Stimulated activated memory B cell treated with anti-CD40 and anti-IgM and Interleukin-4, amounts not matched to agents 10 μg/mL and 1 μg/mL and 100 μg/mL, for 72 hours (primary cell): ENCODE measurements at places on chromosomes 12 and 14.

GRCh38 chr14:105664691-105665090 is 138.3 kb downstream of the TMEM121 start:
- ATAC-seq: no peak

GRCh38 chr12:18057051-18057450 is 32.9 kb downstream of the RERGL start:
- no peak for ATAC-seq

DNA sequence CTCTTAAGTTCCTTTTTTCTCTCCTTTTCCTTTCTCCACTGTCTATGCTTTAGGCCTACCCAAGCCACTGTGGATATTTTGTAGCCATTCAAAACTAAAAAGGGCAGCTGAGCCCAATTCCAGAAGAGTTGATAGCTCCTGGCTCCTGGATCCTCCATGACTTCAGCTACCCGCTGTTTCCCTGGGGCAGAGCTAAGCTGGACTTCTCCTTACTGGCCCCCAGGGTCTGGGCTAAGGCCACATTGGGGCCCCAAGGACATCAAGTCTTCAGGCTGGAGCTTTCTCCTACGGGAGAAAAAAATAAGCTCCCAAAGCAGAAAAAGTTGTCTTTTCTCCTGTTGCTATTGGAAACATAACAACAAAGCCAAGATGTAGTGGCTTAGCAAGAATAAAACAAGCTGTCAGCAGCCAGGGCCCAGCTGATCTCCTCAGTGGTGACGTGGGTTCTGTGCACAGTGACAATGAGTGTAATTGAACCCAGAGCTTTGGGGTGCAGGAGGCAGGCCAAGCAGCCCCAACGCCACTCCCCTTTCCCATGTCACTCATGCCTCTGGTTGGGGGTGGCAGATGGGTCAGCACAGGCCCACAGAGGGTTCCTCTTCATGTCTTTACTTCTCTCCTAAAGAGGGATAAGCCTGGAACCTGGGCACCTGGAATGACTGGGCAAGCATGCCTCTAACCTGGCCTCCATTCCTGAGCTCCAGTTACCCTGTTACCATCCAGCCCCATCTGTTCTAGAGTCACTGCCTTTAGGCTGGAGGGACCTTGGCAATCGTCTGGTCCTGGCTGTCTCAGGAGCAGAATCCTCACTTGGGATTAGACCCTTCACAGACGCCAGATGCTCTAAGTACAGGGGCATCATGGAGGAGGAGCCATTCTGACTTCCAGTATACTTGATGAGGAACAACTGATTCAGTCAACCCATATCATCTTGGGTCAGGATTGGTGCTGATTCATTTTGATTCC is 171.2 kb downstream of the ZFP36L1 start:
- no peak for ATAC-seq

GRCh38 chr14:72419226-72419775 is 474.6 kb downstream of the DPF3 start:
- no peak for ATAC-seq

DNA sequence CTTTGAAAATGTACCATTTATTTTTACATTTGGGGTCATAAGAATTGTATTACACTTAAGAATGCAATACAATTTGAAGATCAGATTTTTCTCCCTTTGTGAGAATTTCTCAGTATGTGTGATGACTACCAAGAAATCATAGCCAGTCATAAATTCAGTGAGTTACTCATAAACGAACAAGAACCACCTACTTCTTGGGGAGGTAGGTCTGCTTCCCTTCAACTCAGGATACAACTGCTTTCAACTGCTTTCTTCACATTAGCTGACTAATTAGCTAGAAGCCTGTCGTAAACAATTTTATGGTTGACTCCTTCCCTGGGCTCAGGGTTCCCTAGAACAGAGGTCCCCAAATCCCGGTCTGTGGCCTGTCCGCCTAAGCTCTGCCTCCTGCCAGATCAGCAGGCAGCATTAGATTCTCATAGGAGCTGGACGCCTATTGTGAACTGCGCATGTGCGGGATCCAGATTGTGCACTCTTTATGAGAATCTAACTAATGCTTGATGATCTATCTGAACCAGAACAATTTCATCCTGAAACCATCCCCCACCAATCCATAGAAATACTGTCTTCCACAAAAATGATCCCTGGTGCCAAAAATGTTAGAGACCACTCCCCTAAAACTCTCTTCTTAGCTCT is 3.7 kb downstream of the ANG start:
- ATAC-seq: no peak

DNA sequence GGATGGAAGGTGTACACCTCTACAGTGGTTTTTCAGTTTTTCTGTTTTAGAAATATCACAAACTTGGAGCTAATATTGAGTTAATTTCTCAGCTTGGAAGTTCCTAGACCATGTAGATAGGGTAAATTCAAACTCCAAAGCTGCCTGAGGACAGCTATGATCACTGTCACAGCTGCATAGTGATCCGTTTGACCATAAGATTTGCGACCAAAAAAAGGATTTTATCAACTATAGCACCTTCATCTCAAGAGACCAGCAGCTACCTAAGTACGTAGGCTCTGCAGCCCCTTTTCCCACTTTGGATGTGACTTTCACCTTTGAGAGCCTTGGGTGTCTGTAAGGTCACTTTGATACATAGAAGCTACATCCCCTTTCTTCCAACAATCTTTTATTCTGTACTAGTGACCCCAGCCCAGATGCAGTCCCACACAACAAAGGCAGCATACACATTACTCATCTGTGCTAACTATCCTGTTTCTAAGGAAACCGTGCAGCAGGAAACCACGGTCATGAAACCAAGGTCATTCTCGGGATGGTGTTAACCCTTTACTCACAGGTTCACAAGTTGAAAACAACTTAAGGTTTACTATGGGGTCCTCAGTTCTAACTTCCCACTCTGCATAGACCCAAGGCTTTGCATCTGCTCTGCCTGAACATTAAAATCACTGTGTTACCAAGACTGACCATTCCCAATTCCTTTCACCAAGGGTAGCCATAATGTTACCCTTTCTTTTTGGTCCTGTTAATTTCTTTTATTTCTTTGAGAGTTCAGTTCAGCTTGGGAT is 75.4 kb downstream of the IFT81 start:
- no peak for ATAC-seq
